ENCODE measurements at places on chromosomes 4 and X.

- DNase-seq: no peak
Measured at GRCh38 chr4:25129917-25130316, 30.3 kb downstream of the SEPSECS start.

GRCh38 chr4:139919004-139919403 is 235.0 kb downstream of the MAML3 start:
- DNase-seq: peak; percentile 95

GRCh38 chr4:40507977-40508376 is 121.7 kb downstream of the RBM47 start:
- DNase-seq: no peak

GRCh38 chr4:64465263-64465662 is 56.0 kb upstream of the TECRL start:
- DNase-seq: no peak
